Skin of body (tissue), 3 donors: ENCODE measurements at places on chromosomes 2 and 18. TPM values are rescaled to one million over a fixed set of nuclear protein-coding genes. Genes with fewer than 3 reads are reported as not detected.

- no peak for DNase-seq
Measured at GRCh38 chr2:241774419-241775222, 2.0 kb upstream of the GAL3ST2 start.

The CMPK2 gene
- 3.1 TPM for total RNA-seq

The IL36RN gene
- total RNA-seq: 10.9 TPM

DNA sequence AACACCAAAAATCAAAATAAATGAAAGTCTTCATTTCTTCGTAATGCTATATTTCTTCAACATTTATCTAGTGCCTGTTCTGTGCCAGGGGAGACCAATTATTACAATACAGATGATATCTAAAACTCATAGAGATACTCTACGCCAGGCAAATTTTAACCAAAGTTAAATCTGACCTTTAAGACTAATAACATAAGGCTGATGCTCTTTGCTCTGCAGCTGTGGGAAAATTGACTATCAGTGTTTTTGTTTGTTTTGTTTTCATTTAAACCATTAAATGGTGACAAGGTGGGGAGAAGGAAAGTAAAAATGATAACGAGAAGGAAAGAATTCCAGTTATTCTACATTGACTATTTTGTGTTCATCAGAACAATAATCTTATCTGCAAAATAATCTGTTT is 406.4 kb downstream of the LRP1B start:
- no peak for DNase-seq

The CTNNA2 gene
- 0.49 TPM for total RNA-seq

The STARD6 gene
- not detected for total RNA-seq

- no peak for DNase-seq
Measured at GRCh38 chr2:149612122-149612521, 24.5 kb upstream of the MMADHC start.

The WDR75 gene
- 67.0 TPM for total RNA-seq

DNA sequence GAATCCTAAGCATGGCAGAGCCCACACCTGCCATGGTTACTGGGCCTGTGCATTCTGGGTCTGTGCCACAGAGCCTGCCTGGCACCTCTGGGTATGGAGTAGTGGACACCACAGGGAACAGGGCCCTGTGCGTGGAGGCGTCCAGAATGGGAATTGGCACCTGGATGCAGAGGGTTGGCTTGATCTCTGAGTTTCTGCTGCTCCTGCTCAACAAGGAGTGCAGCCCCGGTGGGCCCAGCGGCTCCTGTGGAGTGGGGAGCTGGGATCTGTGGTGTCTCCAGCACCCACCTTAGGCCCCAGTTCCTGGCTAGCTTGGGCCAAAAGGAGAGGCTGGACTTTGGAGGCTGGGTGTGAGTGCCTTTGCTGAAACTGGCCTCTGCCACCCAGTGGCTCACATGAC is 7.9 kb upstream of the ANKRD62 start:
- DNase-seq: no peak

- DNase-seq: no peak
Measured at GRCh38 chr2:138515092-138515491, 13.5 kb downstream of the SPOPL start.

GRCh38 chr2:96977631-96978195 is 8.7 kb downstream of the FAM178B start:
- peak; percentile 60 for DNase-seq

DNA sequence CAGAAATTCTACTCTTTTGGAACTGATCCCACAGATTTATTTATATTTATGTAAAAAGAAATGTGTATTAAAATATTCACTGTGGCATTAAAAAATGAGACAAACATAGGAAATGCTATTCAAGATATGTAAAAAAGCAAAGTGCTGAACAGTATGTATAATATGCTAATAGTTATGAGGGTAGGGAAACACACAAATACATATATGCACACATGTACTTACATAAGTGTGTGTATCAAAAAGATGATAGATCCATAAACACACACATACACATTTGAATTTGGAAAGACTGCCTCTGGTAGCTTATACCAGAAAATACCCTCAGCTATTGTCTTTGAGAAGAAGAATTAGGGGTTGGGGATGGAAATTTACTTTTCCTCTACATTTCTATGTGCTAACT is 103.2 kb downstream of the MREG start:
- no peak for DNase-seq

DNA sequence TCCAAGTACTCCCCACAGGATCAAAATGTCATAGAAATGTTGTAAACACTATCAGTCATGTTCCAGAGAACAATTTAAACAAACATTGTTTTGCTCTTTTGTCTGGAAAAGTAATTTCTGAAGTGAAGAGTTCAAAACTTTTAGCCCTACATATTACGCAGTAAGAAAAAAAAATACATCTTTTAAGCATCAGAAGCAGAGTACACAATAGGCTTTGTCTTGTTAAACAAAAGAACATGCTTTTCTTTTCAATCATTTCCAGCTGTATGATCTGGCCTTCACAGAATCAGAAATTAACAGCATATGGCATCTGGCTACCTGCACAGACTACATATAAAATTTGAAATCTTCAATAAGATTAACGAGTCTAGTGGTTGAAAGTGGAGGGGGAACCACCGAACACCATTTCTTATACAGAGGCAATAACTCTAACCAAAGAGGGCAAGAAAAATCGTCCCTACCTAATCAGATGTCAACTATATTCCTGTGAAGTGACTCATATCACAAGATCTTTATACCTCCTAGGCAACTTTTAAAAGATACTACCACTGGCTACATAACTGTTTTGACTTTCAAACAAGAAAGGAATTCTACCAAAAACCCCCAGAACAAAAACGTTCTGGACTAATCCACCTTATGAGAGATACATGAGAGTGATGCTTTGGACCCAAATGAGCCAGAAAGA is 149.3 kb downstream of the EXOC6B start:
- peak; percentile 6 for DNase-seq

- peak; percentile 80 for DNase-seq
Measured at GRCh38 chr2:129673847-129674711, 305.4 kb upstream of the RAB6C start.

DNA sequence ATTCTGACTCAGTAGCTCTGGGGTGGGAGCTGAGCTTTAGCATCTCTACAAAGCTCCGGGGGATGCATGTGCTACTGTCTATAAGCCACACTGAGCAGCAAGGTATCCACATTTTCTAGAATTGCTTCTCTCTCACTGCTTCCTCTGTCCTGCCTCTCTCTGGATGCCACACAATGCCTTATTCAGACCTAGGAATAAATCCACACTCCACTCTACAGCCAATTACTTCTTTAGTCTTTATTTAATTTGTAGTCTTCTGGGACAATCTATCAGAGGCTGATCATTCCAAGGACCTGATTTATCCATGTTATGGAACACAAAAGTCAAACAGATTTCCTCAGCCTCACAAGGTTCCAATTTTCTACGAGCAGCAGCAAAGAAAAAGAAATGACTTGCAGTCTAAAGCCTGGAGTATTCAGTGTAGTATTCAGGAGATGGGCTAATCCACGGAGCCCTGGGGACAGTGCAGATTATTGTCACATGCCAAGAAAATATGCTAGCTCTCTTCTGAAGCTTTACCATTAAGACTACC is 4.4 kb downstream of the BCL2 start:
- DNase-seq: peak; percentile 50

The SLC40A1 gene
- 265 TPM for total RNA-seq

- no peak for DNase-seq
Measured at GRCh38 chr2:221104361-221104811, 467.7 kb downstream of the EPHA4 start.

The TSPYL6 gene
- total RNA-seq: not detected

- peak; percentile 85 for DNase-seq
Measured at GRCh38 chr2:174593574-174594203, 3.9 kb downstream of the WIPF1 start.

GRCh38 chr2:168550670-168551069 is 94.6 kb downstream of the CERS6 start:
- DNase-seq: no peak

DNA sequence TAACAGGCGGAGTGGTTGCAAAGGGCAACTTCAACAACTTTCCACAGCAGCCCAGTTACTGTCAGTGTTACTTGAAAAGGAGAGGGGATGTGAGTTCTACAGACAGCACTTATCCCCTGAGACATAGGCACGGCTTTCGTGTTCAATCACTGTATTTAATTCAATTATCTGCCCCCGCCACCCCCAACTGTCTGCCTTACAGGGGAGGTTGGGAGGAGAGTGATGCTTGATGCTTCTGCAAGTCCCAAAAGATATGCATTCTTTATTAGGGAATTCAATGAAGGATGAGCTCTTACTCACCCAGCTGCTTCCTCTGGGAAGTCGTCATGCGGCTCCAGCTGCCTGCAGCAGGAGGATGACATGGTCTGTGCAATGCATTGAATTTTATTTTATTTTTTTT is 639.9 kb downstream of the DCC start:
- DNase-seq: no peak

The NPC1 gene
- total RNA-seq: 70.4 TPM

The CAPN14 gene
- 0.49 TPM for total RNA-seq

- no peak for DNase-seq
Measured at GRCh38 chr2:111534910-111535352, 349.1 kb downstream of the ANAPC1 start.

DNA sequence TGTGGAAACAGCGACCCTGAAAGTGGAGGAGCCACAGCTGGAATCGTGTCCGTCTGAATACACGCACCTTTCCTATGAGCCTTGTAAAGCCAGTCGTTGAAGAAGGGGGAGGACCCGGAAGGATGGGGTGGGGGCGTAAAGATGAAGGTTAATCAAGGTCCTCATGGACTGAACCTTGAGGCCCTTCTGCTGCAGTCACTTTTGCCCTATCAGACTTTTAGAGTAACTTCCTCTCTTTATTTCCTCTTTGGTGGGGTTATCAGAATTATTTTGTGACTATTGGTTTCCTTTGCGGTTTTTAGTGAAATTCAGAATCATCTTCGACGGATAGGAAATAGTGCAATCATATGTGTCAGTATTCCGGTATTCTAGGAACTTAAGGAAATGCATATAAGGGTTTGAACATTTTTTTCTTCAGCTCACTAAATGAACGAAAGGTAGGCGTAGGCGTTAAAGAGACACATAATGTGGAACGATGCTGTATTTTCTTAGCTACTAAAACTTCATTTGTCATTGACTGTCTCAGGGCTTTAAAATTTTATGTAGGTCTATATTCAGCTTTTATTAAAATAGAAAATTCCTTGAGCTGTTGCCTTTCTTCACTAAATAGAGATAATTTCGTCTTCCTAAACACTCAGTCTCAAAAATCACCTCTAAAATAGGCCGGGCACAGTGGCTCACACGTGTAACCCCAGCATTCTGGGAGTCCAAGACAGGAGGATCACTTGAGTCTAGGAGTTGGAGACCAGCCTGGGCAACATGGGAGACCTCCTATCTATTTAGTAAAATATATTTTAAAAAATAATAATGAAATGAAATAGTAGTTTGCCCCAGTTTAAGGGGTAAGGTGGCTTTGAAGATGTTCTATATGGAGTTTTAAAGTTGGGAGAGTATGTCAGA is 1.4 kb upstream of the YES1 start:
- DNase-seq: no peak

The CYP20A1 gene
- total RNA-seq: 26.2 TPM

The POTEJ gene
- total RNA-seq: 0.10 TPM

DNA sequence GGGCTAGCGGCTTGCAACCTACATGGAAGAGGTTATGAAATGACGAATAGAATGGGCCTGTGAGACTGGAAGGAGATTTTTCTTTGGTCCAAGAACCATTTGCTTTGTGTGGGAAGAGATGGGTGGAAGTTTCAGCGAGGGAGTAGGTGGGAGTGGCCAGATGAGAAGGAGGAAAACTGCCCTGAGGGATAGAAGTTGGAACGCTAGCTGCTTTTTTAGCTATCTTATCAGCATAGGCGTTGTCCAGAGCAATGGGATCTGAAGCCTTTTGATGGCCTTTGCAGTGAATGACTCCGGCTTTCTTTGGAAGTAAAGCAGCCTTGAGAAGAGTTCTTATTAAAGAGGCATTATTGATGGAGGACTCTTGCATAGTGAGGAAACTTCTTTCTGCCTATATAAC is 52.4 kb downstream of the SPTBN1 start:
- no peak for DNase-seq

- DNase-seq: peak; percentile 71
Measured at GRCh38 chr2:108542071-108542470, 7.8 kb downstream of the LIMS1 start.

The IRS1 gene
- 14.5 TPM for total RNA-seq
